A549 treated with CORT108297 at 1 μM for 4 hours (cell line): ENCODE measurements at places on chromosomes 4 and X. TPM values are rescaled to one million over a fixed set of nuclear protein-coding genes. Genes with fewer than 3 reads are reported as not detected.

Gene S100P
- total RNA-seq = 32.2 to 75.0 TPM (median 64.2 TPM) in 5 replicates

Gene XAGE1A
- 5.1 to 36.0 TPM (median 24.6 TPM) in 5 replicates for total RNA-seq

Gene PDGFC
- total RNA-seq = 2.5 to 3.5 TPM (median 3.1 TPM) in 5 replicates

Gene INTS6L
- 0.08 to 0.40 TPM (median 0.15 TPM) in 5 replicates for total RNA-seq

Gene TLR8
- total RNA-seq = not detected in 5 replicates

Gene DDX60
- total RNA-seq = 1.9 to 2.7 TPM (median 2.3 TPM) in 5 replicates

Gene NLRP2B
- not detected in 5 replicates for total RNA-seq

Gene CXCL6
- 0.05 to 0.12 TPM (median 0.07 TPM) in 3 of 5 replicates, not detected in the others for total RNA-seq

Gene SPANXB1
- 2.0 to 3.0 TPM (median 3.0 TPM) in 5 replicates for total RNA-seq

Gene RNF175
- total RNA-seq = not detected in 5 replicates

Gene SPATA18
- 3.5 to 5.6 TPM (median 4.3 TPM) in 5 replicates for total RNA-seq

Gene CFAP299
- not detected in 5 replicates for total RNA-seq

Gene ARR3
- not detected in 5 replicates for total RNA-seq

Gene STK26
- total RNA-seq = 8.3 to 12.1 TPM (median 9.9 TPM) in 5 replicates

Gene TADA2B
- 12.1 to 15.2 TPM (median 13.1 TPM) in 5 replicates for total RNA-seq

Gene INTU
- total RNA-seq = 0.98 to 1.4 TPM (median 1.0 TPM) in 5 replicates

Gene SLC25A53
- total RNA-seq = 3.5 to 4.4 TPM (median 3.9 TPM) in 5 replicates

Gene PDCL2
- total RNA-seq = not detected in 5 replicates
